ENCODE measurements at places on chromosomes 7 and 10.

- DNase-seq, result no peak
Observed at GRCh38 chr10:84173501-84173929, at the start of gene GPR15LG. Gene GPR15LG (plus strand): TSS chr10:84173801. CDS start chr10:84173852, 51 bp downstream.

DNA sequence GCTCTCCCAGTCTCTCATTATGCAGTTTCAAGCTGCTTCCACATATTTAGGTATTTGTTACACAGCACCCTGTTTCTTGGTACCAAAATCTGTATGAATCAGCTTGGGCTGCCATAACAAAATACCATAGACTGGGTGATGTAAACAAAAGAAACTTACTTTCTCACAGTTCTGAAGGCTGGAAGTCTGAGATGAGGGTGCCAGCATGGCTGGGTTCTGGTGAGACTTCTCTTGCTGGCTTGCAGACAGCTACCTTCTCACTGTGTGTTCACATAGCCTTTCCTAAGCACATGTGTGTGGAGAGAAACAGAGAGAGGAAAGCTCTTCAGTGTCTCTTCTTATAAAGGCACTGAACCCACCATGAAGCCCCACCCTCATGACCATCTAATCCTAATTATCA lies 15.7 kb upstream of the CBLL1 start:
- no peak for DNase-seq

DNA sequence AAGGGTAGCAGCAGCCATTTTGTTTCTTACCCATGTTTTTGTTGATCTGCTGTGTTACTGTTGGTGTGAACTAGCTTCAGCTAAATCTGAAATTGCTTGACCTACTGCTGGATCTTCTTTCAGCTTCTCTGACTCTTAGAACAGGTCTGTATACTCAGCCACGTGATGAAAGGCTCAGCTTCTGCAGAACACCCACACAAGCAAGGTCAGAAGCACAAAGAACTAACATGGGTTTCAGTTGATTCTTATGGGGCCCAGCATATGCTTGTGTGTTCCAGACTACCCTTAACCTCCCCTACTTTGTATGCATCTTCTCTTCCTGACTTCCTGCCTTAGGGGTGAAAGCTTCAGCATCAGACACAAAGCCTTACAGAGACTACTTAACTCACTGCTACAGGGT lies 186.8 kb downstream of the HGF start:
- DNase-seq, result no peak

DNA sequence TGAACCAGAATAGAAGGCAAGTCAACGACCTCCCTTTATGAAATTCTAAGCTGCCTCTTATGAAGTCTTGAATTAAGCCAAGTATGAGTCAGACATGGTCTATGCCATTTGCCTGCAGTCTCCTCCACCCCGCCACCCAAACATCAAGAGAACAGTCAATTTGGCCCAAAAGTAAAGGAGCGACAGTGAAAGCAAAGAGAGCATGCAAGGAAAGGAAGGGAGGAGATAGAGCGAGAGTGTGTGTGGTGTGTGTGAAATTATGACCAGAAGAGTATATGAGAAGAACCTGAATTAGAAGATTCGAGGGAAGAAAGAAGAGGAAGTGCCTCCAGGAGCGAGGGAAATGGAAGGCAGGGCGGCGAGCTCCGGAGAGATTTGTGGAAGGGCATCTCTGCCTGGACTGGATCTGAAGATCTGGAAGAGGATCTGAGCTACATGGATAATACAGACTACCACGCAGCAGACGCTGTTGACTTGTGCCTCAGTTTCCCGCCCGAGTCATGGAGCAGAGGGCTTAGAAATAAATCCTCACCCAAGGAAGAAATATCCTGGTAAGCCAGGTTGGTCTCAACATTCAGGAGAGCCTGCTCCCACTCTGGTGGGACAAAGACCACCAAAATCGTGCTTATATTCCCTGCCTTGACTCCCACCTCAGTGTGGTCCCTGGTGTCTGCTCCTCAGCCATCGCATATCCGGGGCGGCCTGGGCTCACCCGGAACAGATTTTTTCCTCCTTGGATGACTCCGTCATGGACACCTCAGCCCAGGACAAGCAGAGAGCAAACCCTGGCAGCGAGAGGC lies 459 bp downstream of the ZDHHC6 start:
- peak; percentile 15 for DNase-seq

DNA sequence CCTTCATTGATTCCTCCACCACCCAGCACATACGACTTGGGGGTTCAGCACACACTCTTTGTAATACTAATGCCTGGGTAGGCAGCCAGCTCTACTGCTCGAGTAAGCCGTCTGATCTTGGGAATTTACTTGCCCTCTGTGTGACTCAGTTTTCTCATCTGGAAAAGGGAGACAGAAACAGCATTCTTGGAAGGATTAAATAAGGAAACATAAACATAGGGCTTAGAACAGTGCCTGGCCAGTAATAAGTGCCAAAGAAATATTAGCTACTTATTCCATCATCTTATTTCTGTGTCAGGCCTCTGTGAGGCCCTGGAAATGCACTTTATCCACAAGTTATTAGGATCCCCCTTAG lies 130.1 kb downstream of the TNS3 start:
- DNase-seq, result no peak

GRCh38 chr7:151276666-151277590 lies 28.4 kb upstream of the SMARCD3 start:
- peak; percentile 69 for DNase-seq

DNA sequence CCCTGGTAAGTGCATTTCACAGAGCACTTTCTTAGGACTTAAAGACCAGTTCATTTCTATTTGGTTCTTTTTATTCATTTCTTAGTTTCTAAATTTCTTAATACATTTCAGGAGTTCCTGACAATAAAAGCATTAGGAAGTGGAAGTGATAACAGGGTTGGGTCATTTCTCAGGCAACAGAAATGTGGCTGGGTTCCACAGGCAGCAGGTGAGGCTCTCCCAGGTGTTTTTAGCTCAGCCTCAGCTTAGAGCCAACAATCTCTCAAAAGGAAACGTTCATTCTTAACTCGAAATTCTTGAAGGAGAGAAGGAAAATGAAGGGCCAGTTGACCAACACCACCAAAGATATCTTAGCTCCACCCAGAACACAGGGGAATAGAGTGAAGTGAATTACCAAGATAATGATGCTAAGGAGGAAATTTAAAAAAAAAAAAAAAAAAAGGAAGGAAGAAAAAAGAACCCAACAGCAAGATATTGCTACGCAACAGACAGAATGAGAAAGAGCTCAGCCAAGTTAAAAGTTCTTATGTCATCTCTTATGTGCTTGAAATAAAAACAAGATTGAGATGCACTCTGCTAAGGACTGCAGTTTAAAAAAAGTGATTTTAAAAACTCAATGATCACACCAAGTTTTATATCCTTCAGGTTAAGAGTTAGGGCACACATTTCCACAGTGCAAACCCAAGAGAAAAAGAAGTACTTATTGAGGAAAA lies 230.1 kb downstream of the GLI3 start:
- DNase-seq, result no peak

DNA sequence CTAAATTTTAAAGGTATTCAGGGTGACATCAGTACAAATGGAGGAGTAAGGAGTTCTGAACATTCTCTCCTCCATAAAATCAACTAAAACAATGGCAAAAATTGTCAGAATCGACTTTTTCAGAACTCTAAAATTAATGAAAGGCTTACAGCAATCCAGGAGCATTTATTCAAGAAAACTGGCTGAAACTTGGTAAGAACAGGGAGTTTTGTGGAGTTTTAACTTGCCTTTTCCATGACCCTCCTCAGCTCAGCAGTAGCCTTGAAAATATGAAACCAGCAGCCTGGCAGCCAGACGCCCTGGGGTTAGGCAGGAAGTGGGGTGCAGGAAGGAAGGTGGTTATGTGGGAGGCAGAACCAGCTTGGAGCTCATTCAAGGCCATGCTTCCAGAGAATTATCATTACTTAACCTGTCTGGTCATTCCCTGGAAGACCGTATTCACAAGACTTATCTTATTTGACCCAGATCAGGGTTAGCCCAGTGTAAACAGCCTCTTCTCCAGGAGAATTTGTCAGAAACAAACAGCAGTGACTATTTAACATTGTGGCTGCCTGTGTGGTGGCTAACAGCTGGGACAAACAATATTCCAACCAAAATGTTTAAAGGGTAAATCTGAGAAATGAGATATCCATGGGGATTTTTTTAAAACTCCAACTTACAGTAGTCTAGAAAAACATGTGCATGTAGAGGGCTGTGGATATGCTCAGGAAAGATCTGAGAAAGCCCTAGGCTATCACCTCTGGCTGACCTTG lies 75.7 kb upstream of the MACROH2A2 start:
- DNase-seq, result no peak

- peak; percentile 44 for DNase-seq
Observed at GRCh38 chr10:34655286-34656170, 159.6 kb downstream of the PARD3 start.

DNA sequence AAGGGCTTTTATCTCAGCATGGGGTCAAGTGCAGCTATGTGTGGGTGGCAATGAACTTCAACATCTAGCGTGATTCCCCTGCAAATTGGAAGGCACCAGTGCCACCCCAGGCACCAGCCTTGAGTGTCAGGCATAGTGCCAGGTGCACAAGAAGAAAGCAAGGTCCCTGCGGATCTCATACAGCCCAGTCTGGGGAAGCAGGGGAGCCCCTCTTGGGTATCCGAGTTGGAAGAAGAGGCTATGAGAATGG lies 269.0 kb downstream of the RPS24 start:
- no peak for DNase-seq

GRCh38 chr7:28702171-28702570 lies 256.0 kb downstream of the TRIL start:
- DNase-seq, result no peak

GRCh38 chr10:126264102-126265018 lies 123.9 kb downstream of the ADAM12 start:
- no peak for DNase-seq

DNA sequence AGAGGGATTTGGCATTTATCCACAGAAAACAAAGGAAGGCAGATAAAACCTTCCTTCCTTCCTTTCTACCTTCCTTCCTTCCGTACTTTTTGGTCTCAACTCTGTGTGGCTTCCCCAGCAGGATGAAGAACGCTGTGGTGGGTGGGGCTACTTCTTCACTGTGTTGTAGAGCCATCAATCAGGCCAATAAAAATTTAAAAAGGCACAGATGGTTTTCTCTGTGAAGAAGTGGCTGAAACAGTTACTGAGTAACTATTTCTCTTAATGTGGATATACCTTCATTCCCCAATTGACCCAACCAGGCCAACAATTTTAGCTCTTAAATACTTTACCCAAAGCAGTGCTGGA lies 75.8 kb downstream of the ZNF92 start:
- DNase-seq, result no peak

GRCh38 chr7:71718563-71718962 lies 586.6 kb downstream of the GALNT17 start:
- no peak for DNase-seq
